ENCODE measurements at places on chromosomes 3 and 15. TPM values are rescaled to one million over a fixed set of nuclear protein-coding genes. Genes with fewer than 3 reads are reported as not detected.

The ENTPD3 gene
- 0.46 TPM for total RNA-seq

The ZPLD1 gene
- total RNA-seq = 0.07 TPM

DNA sequence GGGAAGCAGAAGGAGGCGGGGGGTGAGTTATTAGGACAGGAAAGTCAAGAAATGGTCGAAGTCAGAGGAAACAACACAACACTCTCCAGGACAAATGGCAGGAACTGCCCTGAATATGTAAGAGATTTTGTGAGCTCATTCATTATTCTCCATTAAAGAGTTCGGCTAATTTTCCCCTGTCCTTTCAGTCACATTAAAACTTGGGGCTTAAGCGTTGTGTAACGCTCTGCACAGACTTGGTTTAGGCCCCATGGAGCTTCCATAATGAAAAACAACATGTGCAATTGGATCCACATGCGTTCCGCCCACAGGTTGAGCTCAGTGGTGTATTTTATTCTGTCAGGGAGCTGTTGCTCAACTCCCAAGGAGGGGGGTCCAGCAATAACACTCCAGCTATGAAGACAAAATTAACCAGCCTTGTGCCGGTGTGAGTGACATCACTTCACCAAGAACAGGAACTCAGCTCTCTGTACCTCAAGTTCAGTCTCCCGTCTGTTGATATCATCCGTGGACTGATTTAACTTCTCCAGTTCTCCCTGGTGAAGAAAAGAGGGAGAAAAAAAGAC lies 2.3 kb downstream of the SH3BP5 start:
- no peak for DNase-seq

- DNase-seq = no peak
Observed at GRCh38 chr3:17087509-17087908, 202.8 kb downstream of the PLCL2 start.

DNA sequence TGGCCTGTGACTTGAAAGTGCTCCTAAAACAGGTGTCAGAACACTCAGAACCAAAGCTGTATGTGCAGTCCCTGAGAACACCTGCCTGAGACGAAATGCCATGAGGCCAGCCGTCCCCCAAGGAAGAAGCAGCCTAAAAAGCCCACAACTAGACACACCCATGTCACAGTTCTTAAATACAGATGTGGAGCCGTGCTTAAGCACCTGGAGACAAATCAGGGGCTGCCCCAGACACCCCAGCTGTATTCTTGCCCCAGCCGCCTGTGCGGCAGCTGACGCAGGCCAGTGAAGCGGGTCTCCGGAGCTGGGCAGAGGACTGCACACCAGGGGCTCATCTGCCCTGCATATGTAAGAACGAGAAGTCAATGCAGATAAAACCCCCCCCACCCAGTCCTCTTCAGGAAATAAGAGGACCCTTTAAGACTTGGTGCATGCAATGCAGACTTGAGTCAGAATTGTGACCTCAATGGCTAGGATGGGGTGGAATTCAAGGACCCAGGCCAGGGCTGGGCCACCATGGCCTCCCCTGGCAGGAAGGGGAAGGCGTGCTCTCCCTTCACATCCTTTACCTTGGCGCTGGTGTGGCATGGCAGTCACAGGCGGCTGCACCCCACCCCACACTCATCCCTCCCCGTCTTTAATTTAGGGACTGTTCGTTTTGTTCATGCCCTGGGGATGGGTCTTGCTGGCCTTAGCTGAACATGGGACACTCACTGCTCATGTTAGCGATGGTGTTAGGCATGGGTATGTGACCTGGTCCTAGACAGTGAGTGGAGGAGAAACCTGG lies 27.7 kb upstream of the PLXNA1 start:
- no peak for DNase-seq

The ZIC1 gene
- total RNA-seq = not detected

DNA sequence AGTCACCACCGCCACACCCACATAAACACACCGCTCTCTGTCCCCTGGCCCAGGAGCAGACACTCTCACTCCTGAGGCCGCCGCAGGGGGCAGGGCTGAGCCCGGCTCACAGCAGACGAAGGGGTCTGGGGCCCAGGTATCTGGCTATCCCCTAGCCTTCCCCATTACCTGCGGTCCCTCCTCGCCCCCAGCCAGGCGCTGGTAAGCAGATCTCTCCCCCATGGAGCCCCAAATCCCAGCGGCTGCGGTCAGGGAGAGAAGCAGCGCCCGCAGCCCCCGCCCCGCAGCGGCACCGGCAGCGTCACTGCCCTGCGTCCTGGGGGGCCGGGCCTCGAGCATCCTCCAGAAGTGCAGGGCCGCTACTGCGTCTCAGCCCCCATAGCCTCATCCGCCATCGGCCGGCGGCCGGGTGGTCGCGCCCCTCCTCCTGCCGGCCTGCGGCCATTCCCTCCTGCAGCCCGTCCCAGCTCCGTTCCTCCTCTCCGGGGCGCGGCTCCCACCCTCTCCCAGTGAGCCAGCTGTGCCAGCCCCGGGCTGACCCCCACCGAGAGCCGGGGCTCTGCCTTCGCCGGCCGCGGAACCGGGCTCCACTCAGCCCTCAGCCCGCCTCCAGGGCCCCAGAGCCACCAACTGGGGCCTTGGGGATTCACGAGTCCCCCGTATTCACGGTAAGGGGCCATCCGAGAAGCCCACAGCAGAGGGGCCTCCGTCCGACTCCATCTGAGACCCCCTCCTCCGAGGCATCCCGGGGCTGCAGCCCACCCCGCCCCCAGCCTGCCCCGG lies 13.1 kb downstream of the TNK2 start:
- DNase-seq = no peak

The ZBED2 gene
- 2.4 TPM for total RNA-seq

DNA sequence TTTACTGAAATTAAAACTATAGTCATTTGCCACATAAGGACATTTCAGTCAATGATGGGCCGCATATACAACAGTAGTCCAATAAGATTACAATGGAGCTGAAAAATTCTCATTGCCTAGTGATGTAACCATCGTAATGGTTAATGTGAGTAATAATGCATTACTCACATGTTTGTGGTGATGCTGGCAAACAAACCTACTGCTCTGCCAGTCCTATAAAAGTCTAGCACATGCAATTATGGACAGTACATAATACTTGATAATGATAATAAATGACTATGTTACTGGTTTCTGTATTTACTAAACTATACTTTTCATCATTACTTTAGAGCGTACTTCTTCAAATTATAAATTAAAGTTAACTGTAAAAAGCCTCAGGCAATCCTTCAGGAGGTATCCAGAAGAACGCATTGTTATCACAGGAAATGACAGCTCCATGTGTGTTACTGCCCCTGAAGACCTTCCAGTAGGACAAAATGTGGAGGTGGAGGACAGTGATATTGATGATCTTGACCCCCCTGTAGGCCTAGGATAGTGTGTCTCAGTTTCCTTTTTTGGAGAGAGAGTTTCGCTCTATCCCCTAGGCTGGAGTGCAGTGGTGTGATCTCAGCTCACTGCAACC lies 102.7 kb downstream of the ATP1B3 start:
- DNase-seq = no peak

The IFT80 gene
- total RNA-seq = 16.2 TPM

DNA sequence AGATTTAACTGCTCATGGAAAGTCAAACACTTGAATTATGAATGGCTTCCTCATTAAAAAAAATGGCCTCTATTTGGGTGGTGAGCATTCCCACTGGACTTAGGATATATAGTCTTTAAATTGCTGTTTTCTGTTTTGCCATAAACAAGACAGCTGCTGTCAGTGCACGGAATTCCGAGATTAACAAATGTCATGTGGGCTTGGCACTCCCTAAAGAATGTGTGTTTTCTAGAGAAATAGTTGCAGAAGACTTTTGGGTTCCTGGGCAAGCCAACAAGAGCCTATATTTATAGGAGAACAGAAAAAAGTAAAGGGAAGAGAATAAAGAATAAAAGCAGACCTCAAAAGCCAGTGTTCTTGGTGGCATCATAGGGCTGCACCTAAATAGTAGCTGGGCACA lies 13.6 kb upstream of the TFG start:
- DNase-seq = no peak

DNA sequence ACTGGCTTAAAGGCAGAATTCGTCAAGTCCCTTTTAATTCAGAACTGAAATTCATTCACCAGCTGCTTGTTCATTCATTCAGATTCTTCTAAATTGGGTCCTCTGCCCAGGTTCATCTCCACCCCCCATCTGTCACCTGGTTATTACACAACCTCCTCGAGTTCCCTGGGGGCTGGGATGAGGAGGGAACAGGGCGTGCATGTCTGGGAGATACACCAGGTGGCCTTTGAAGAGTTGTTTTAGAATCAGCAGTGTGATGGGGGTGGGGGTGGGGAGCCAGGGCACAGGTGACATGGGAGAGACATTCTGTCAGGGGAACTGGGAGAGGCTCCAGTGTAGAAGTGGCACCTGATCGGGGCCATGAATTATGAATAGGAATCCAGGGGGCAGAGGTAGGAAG lies 8.2 kb downstream of the SNX33 start:
- no peak for DNase-seq

GRCh38 chr15:90823455-90823974 lies 44.9 kb upstream of the FURIN start:
- DNase-seq = no peak

DNA sequence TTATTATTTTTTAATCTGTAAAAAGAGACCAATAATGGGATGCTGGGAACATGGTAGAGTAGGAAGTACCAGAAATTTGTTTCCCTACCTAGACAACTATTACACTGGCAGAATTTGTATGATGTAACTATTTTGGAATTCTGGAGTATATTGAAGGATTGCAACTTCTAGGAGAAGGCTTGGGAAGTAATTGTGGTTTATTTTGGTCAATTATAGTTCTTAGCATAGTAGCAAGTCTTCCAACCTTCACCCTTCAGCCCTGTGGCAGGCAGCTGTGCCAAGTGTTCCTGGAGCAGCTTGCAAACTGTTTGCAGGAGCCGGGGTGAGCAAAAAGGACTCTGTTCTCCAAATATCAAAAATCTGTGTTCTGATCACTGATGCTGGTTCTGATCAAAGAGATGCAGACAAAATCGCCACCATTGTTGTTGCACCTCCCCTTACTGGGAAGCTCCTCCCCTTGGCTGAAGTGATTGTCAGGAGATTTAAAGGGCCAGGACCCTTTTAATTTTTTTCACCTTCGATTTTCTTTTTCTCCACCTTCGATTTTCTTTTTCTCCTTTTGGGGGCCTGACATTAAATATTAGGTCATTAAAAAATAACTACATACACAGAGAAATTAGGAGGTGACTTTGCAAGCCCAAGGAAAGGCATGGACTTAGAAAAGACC lies 363.3 kb downstream of the SLC9A9 start:
- DNase-seq = no peak
